ENCODE measurements at places on chromosomes 2 and 18.

DNA sequence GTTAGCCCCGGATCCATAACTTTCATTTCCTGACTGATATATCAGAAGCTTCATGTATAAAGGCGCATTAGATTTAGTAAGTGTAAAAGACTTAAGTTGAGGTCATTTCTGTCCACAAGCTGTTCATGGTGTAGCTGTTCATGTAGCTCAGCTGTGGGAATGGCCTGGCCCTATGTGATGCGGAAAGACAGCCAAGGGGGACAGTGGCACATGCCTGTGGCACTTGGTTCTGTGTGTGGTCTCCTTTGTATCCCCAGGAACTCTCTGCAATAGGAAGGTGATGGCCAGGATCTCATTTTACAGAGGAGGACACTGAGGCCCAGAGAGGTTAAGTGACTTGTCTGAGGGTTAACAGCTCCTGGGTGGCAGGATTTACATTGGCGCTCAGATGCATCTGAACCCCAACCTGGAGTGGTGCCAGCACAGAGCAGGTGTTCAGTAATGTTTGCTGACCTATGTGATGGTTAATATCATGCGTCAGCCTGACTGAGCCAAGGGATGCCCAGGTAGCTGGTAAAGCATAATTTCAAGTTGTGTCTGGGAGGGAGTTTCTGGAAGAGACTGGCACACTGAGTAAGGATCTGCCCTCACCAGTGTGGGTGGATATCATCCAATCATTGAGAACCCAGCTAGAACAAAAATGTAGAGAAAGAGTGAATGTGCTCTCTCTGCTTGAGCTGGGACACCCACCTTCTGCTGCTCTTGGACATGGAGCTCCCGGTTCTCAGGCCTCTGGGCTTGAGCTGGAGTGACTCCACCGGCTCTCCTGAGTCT is 25.4 kb downstream of the HPCAL1 start:
- no peak for DNase-seq

DNA sequence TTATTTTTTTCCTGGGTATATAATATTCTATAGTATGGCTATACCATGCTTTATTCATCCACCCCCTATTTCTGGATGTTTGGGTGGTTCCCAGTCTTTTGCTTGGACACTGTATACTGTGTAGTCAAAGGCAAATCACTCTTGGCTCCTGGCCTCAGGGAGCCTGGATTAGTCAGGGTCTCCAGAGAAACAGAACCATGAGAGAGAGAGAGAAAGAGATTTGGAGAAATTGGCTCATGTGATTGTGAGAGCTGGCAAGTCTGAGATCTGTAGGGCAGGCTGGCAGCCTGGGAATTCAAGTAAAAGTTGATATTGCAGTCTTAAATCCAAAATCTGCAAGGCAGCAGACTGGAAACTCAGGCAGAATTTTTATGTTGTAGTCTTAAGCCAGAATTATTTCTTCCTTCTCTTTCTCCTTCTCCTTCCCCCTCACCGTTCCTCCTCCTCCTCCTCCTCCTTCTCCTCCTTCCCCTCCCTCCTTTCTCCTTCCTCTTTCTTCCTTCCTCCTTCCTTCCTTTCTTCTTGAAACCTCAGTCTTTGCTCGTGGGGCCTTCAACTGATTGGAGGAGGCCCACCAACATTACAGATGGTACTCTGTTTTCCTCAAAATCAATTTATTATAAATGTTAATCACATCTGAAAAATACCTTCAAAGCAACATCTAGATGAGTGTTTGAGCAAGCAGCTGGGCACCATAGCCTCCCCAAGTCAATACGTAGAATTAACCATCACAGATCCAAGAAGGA is 33.0 kb downstream of the CTIF start:
- DNase-seq: no peak

GRCh38 chr2:217738061-217738460 is 264.7 kb downstream of the TNS1 start:
- no peak for DNase-seq

DNA sequence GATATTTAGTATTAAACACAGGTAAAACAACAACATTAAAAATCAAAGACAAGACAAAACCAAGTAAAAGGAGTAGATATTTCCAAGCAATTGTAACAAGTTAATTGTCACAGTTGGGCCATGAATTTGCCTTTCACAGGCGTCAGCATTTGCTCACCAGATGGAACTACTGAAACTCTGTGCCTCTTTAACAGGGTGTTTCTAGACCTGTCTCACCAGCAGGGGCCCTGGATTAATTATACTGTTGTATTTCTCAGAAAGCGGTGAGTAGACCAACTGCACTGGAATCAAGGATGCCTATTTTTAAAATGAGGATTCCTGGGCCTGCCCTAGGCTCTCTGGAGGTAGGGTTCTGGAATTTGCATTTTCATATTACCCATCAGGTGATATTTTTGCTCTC is 92.6 kb downstream of the UPP2 start:
- DNase-seq: no peak

- peak; percentile 69 for DNase-seq
Observed at GRCh38 chr2:192029089-192029488, 165.6 kb downstream of the TMEFF2 start.

DNA sequence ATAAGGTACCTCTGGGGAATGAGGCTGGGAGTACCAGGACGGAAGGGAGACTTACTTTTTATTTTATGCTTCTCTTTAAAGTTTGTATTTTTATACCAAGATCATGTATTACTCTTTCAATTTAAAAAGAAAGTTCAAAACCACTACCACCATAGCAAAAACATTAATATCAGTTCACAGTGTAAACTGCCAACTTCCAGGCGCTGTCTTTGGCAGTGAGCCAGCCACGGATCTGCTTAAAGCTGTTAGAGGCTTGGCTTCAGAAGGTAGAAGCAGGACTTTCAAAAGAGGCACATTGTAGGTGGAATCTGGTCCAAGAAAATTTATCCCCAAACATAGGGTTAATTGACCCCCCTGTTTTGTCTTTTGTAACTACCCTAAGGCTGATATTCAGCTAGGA is 74.8 kb downstream of the B3GNT2 start:
- peak; percentile 24 for DNase-seq

DNA sequence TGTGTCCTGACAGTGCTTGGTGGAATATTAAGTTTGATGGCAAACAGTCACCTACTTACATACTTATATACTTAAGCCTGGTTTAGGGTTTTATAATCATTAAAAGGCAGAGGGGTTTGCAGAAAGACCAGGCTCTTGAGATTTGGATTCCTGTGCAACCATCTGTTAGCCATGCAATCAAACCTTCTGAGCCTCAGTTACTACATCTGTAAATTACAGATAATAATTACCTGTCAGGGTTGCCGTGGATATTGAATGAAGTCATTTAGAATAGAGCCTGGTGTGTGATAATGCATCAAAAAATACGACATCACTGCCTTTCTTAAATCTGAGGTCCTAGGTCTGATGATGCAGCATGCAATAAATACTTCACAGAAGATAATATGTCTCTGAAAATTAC is 152.9 kb downstream of the ARHGAP28 start:
- DNase-seq: no peak

DNA sequence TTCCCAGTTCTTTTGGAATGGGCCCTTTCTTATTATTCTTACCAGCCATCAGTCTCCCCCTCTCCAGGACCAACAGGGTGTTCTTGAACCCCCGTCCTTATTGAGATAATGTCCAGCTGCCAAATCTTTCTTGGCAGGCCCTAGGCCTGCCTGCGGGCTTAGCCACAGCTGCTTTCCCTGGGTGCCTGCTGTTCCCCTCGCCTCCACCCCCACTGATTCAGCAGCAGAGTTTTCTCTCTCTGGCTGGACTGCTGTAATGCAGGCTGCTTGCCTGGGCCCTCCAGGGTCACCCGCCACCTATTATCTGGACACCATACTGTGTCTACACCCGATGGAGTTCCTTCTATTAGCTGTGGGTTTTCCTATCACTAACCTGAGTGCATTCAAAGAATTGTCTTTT is 395.4 kb upstream of the ATP5MC3 start:
- DNase-seq: no peak

Data from epithelial cell of esophagus (primary cell).